Midbrain (tissue), 1 donor: ENCODE measurements at places on chromosomes 2 and 18.

- DNase-seq = no peak
Observed at GRCh38 chr2:236355911-236356310, 91.7 kb upstream of the ASB18 start.

DNA sequence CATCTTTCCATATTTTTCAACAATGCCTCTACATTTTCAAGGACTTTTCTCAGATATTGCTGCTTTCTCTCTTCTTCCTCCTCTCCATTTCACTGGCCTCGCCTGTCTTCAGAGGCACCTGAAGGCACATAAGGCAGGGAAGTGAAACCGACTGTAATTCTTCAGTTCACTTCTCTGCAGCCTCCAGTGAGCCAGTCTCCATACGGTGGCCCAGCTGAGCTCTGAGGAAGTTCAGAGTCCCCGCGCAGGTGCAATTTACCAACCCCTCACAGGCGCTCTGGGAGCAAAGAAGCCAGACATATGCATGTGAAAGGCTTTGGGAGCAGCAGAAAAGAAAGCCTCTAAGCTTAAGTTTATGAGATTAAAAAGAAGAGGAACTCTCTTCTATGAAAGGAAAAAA is 12.4 kb downstream of the KLHL14 start:
- no peak for DNase-seq

GRCh38 chr2:106356291-106356690 is 111.9 kb downstream of the RGPD3 start:
- no peak for DNase-seq

DNA sequence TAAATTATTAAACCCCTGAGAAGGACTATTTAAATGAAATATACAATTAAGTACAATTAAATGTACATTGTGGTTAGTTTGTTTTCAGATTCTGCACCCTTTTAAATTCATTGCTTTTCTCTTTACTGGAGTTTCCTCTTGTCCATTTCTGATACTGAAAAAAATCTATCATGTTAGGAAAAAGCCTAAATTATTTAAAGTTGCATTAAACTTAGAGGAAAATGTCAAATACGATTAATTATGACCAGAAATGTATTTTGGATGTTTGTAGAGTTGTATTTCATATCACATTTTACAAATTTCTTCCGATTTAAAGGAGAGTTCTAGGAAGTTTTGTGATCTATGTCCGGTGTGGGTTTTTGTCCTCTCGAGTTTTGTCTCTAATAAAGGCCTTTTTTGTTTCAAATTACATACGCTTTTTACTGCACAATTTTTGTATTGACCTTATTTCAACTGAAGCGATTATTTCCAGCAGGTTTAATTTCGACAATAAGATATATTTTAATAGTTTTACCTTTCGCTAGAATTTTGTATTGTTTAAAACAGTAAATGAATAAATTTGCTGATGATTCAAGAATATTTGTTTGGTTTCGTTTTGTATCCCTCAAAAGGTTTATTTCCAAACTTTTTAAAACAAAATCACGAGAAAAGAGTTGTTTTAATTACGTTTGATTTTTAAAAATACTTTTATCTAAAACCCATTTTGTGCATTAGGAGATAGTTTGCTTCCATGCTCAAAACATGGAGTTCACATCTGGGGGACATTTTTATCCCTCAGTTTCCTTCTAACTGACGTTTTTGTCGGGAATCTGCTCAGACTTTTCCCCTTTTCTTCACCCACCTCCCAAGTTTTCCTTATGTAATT is 3.3 kb upstream of the SATB2 start:
- no peak for DNase-seq

DNA sequence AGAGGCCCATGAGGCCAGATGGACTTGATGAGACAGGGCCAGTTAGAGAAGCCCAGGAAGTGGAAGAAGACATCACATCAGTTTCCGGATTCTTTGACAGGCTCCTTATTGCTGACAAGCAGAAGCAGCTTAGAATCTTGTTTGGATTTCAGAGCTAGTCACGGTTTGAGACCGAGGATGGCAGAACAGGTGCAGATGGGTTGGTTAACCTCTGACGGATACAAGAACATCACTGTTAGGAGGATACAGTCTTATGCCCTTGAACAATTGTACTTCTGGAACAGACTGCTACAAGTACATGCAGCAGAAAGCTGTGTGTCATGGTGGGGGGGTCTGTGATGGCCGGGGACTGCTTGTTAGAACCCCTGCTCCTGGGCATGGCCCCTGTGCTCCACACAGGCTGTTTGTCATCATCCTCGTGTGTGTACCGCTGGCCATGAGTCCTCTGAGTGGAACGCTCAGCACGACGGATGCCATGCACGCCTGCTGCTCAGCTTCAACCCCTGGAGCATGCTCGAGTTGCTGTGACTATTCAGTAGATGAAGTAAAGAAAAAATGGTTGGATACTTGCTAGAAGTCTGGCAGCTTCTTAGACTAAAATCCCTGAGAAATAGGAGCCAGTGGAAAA is 217.7 kb downstream of the SH3RF3 start:
- DNase-seq = no peak

DNA sequence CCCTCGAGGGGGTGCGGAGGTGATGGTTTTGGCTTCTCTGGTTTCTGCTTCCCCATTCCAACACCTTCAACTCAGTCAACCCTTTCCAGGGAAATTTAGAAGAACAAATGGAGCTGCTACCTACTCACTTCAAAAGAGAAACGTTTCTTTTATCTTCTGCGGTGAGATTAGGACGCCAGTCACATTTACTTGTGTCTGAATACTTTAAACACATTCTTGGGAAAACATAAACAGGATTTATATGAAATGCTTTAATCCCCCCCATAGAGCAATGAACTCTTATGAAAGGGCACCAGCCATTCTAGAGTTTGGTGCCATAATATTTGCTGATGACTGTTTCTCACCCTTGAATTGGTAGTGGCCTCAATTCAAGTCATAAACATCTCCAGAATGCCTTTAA is 253.2 kb upstream of the APCDD1 start:
- DNase-seq = no peak

GRCh38 chr18:43847164-43848091 is 570.1 kb upstream of the SYT4 start:
- DNase-seq = no peak

- no peak for DNase-seq
Observed at GRCh38 chr2:113118263-113118657, 9.1 kb upstream of the IL1RN start.

GRCh38 chr18:3217948-3218647 is 1.7 kb downstream of the MYOM1 start:
- DNase-seq = no peak

DNA sequence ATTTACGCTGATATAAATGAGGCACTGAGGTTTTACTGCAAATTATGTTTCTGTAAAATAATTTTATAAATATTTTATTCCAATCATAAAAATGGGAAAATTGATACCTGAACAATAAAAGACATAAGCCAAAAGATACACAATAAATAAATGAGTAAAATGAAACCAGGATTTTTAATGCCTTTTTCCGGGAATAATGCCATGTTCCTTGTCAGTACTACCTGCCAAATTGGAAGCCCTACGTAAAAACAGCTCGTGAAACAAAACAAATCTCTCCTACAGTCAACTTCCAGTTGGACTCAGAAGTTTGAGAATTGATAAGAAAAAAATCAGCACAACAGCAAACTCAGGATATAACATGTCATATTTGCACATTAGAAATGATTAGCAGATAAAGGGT is 18.0 kb downstream of the GALNT3 start:
- DNase-seq = no peak

DNA sequence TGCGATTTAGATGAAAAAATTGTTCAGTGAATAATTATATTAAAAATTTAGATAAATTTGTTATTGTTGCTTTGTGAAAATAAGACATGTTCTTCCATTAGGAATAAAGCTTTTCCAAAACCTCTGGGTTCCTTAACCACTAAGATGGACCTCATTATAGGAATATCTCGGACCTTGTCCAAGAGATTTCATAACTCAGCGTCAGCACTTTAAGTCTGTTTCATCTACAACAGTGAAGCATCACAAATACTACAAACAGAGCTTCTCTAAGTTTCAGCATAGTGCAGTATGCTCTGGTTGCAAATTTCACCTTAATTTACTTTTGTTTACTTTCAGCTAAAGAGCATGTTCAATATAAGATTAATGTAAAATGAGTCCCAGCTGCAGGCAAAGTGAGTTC is 150.3 kb downstream of the UBE2E3 start:
- DNase-seq = no peak

- DNase-seq = no peak
Observed at GRCh38 chr2:34105006-34105767, 506.1 kb upstream of the FAM98A start.

DNA sequence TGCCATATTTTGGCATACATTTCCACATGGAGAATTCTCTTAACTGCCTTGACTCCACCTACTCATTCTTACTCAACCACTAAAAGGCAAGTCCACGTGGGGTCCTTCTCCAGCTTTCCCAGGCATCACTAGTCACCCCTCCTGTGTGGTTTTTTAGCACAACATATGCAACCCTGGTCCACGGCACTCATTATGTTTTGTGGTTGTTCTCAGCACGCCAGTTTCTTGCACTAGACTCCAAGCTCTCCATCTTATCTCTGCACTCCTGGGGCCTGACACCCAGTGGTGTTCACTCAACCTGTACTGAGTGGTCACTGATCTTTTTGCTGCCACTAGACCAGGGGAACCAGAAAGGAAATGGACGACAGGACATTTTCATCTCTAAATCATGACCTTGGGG is 18.0 kb downstream of the MARCHF4 start:
- DNase-seq = no peak

GRCh38 chr2:37323781-37324535 is 675 bp downstream of the PRKD3 start:
- DNase-seq = no peak

DNA sequence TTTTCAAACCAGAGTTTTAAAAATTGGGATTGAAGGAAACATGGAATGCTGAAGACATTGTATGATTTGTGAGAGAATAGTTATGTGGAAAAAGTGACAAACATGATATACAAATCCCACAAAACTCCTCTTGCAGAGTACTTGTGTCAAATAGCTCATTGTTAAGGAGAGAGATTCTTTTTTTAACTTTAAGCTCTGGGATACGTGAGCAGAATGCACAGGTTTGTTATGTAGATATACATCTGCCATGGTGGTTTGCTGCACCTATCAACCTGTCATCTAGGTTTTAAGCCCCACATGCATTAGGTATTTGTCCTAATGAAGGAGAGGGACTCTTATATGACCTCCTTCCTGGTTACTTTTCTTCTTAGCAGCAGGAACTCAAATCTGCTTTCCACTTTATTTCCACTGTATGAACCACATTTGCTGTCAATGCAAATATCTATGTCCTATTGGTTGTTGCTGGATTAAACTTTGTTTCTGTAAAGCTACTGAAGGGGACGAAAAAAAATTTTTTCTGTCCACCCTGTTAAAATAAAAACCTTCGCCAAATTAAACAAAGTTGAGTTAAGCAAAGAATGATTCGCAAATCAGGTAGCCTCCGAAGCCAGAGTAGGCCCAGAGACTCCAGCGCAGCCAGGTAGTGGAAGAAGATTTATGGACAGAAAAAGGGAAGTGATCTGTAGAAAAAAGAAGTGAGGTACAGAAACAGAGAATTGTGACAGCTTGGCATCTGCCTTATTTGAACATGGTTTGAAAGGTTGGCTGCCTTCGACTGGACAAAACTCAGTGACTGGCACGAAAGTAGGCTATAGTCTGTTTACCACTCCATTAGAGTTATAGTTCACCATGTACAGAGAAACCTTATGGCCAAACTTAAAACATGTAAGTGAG is 430.1 kb upstream of the CHST9 start:
- DNase-seq = no peak

- DNase-seq = no peak
Observed at GRCh38 chr2:63696496-63696895, 107.7 kb downstream of the MDH1 start.

DNA sequence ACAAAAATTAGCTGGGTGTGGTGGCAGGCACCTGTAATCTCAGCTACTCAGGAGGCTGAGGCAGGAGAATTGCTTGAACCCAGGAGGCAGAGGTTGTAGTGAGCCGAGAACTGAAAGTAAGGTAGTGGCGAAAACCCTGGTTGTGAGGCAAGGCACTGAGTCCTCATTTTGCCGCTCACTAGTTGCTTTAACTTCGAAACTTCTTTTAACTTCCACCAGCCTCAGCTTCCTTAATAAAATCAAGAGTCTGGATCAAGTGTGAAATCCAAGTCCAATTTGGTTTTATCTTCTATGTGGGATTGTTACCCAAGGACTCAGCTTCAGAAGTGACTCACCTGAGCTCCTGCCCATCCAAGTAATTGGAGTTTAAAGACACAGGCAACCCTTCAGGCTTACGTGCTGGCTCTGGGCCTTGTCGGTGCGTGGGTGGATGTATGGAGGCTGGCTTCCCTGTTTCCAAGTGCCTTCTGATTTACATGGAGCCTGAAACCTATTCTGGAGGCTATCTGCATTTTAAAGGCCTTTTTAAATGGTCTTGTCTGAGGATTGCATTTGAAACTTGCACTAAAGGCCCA is 374.2 kb upstream of the ID2 start:
- no peak for DNase-seq

GRCh38 chr2:22536133-22536532 is 848.8 kb upstream of the KLHL29 start:
- no peak for DNase-seq

- peak; percentile 53 for DNase-seq
Observed at GRCh38 chr2:222613715-222614331, 42.1 kb downstream of the FARSB start.

GRCh38 chr2:176814740-176815367 is 397.7 kb upstream of the HNRNPA3 start:
- DNase-seq = no peak

GRCh38 chr2:200702646-200703118 is 109.0 kb upstream of the BZW1 start:
- DNase-seq = no peak

DNA sequence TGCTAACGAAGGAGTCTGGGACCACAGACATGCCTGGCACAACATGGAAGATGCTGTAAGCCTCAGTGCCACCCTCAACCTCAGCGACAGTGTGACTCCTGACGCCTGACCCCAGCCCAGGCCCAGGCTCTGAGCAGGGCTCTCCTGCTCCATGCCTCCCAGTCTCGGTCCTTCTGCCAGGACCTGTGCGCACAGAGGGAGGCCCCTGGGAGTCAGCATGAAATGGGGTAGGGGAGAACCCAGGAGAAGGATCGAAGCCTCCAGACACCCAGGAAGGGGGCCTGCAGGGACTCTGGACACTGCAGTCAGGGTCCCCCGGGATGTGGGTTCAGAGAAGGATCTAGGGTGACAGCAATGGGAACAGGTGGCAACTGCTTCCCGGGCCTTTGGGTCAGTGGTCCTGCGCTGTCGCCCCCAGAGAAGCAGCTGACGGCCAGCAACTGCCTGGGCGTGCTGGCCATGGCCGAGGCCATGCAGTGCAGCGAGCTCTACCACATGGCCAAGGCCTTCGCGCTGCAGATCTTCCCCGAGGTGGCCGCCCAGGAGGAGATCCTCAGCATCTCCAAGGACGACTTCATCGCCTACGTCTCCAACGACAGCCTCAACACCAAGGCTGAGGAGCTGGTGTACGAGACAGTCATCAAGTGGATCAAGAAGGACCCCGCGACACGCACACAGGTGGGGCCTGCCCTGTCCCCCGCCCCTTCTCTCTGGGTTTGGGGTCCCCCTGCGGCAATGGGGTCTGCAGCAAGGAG is 233.9 kb downstream of the ATAD2B start:
- DNase-seq = no peak

- no peak for DNase-seq
Observed at GRCh38 chr2:231411237-231411636, 15.7 kb downstream of the B3GNT7 start.

GRCh38 chr18:75185460-75185859 is 23.5 kb downstream of the PTGR3 start:
- DNase-seq = no peak
